Panc1 (cell line): ENCODE measurements at places on chromosomes 16 and 17.

DNA sequence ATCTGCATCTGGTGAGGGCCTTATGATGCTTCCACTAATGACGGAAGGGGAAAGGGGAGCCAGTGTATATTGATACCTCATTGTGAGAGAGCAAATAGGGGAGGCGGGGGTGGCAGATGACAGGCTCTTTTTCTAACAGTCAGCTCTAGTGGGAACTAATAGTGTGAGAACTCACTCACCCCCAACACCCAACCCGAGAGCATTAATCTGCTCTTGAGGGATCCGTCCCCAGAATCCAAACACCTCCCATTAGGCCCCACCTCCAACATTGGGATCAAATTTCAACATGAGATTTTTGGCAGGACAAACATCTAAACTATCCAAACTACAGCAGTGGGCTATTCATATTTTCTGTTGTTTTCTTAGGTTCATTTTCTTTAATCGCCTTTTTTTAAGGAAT is 54.4 kb downstream of the BPTF start:
- DNase-seq = no peak

- DNase-seq = no peak
These were observed 22.4 kb upstream of the CA4 start for GRCh38 chr17:60127068-60128064.

- no peak for DNase-seq
These were observed 7.4 kb upstream of the DHX40 start for GRCh38 chr17:59558039-59558438.

- no peak for DNase-seq
These were observed 42.2 kb downstream of the CFDP1 start for GRCh38 chr16:75390926-75391653.

DNA sequence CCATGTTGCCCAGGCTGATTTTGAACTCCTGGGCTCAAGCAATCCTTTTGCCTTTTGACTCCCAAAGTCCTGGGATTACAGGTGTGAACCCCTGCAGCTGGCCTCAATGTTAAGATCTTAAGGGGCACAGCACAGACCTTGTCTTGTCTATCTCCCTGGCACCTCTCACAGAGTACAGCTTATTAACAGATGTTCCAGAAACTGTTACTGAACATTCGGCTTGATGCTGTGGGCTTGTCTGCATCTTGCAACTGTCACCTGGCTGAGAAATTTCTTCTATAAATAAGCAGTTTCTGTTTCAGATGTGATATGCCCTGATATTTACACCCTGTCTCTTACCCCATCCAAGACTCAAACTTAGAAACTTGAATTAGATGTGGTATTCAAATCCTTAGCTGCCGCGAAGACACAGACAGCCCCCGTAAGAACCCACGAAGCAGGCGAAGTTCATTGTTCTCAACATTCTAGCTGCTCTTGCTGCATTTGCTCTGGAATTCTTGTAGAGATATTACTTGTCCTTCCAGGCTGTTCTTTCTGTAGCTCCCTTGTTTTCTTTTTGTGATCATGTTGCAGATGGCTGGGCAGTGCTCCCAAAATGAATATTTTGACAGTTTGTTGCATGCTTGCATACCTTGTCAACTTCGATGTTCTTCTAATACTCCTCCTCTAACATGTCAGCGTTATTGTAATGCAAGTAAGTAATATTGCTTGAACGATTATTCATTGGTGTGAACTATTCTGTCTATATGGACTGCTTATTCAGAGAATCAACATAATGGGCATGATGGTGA is at the start of gene TNFRSF17:
Gene TNFRSF17 (plus strand): TSS at position 450 of the 791 bp plus-strand sequence. CDS start 115 bp downstream, at position 565.
- no peak for DNase-seq

- DNase-seq = no peak
These were observed 72.9 kb upstream of the SMIM36 start for GRCh38 chr17:55584055-55584685.

DNA sequence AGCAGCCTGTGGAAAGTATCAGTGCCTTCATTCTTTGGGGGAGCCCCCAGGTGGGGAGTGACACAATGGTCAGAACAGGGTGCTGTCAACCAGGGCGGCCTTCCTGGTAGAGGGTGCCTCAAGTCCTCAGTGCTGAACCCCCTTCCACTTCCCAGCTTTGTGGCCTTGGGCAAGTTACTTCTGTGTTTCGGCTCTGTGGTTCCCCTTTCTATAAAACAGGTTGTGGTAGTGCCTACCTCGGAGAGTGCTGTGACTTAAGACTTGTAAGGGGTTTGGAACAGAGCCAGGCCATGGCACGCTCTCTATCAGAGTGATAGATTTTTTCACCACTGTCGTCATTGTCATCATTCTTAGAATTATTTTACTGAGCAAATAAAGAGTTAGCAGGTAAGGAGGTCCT is 141.1 kb downstream of the CCDC182 start:
- DNase-seq = no peak

GRCh38 chr17:75843577-75844529 is at the start of gene UNC13D:
Gene UNC13D, minus strand, starts transcription at chr17:75844404. Its CDS starts 67 bp downstream, at chr17:75844337.
- DNase-seq = no peak

GRCh38 chr16:3968551-3968950 is 88.0 kb upstream of the CREBBP start:
- DNase-seq = no peak

GRCh38 chr17:68302066-68302564 is 10.8 kb downstream of the ARSG start:
- DNase-seq = no peak

GRCh38 chr17:49588312-49588711 is 12.6 kb downstream of the NXPH3 start:
- no peak for DNase-seq

- no peak for DNase-seq
These were observed 21.5 kb downstream of the IRX5 start for GRCh38 chr16:54952195-54952594.

- DNase-seq = no peak
These were observed 928.7 kb upstream of the SOX9 start for GRCh38 chr17:71192039-71192555.

DNA sequence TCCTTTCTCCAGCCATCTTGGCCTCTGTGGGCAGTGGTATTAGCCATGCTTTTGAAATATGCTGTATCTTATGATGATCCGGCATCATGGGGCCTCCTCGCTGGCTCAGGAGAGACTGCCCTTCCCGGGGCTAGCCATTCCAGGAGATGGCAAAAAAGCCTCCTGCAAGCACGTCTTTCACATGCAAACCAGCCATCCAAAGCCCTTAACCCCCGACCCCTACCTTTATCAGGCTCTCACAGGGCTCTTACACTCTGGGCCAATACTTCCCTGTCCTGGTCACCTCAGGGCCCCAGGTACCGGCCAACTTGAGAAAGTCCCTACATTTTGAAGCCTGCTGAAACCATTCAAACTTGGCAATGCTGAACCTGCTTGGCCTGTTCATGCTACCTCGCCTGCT is 36.4 kb downstream of the MYH13 start:
- DNase-seq = no peak

DNA sequence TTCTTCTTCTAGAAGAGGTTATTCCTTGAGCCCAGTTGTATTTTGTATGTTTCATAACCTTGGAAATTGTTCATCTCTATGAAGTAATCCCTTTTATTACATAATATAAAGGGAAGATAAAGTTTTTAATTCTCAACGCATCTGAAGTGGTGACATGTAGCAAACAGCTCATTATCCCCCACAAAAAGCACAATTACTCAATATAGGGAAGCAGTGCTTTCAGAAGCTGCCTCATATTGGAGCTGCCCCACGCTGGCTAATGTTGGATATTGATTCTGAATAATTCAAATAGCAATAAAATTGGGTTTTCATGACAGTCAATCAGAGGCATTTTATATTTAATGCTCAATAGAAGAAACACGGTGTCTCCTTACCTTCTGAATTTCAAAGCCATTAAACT is 604.3 kb upstream of the RBFOX1 start:
- DNase-seq = no peak
